Colonic mucosa (tissue), 4 donors: ENCODE measurements at places on chromosomes 4 and X. TPM values are rescaled to one million over a fixed set of nuclear protein-coding genes. Genes with fewer than 3 reads are reported as not detected.

Gene HTN3
- total RNA-seq = not detected

Gene CA5B
- total RNA-seq = 5.7 TPM

Gene PCDH10
- total RNA-seq = 0.37 TPM

Gene CXCR3
- 2.1 TPM for total RNA-seq

- no peaks in the 10 kb centered on the region for H3K36me3 ChIP-seq
- DNase-seq = peak; percentile 92
- no peak overlapping the region for H3K4me3 ChIP-seq
- H3K27me3 ChIP-seq = no peaks in the 10 kb centered on the region
Measured at GRCh38 chr4:184064877-184065276, 152.8 kb downstream of the ENPP6 start.

GRCh38 chr4:94534401-94535312 is 82.9 kb downstream of the PDLIM5 start:
- DNase-seq = no peak
- H3K27ac ChIP-seq = no peak overlapping the region
- H3K36me3 ChIP-seq = no peaks in the 10 kb centered on the region
- no peaks in the 10 kb centered on the region for H3K4me1 ChIP-seq
- H3K27me3 ChIP-seq = no peaks in the 10 kb centered on the region
- H3K4me3 ChIP-seq = no peak overlapping the region

DNA sequence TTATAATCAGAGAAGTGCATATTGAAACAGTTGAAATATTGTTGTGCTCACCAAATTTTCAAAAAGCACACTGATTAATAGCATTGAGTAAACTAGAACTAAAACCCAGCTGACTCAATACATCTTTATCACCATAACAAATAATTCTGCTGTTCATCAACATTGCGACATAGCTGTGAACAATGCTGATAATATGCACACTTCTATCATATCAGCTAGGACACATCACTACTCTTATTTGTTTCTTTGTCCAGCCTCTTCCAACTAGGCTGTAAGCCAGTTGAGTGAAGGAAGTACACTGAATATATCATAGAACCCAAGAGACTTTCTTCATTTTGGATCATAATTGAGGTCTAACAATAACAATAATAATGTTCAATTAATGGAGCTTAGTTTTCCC is 349.7 kb downstream of the IQCM start:
- no peak for DNase-seq
- H3K27me3 ChIP-seq = no peaks in the 10 kb centered on the region
- no peaks in the 10 kb centered on the region for H3K36me3 ChIP-seq

DNA sequence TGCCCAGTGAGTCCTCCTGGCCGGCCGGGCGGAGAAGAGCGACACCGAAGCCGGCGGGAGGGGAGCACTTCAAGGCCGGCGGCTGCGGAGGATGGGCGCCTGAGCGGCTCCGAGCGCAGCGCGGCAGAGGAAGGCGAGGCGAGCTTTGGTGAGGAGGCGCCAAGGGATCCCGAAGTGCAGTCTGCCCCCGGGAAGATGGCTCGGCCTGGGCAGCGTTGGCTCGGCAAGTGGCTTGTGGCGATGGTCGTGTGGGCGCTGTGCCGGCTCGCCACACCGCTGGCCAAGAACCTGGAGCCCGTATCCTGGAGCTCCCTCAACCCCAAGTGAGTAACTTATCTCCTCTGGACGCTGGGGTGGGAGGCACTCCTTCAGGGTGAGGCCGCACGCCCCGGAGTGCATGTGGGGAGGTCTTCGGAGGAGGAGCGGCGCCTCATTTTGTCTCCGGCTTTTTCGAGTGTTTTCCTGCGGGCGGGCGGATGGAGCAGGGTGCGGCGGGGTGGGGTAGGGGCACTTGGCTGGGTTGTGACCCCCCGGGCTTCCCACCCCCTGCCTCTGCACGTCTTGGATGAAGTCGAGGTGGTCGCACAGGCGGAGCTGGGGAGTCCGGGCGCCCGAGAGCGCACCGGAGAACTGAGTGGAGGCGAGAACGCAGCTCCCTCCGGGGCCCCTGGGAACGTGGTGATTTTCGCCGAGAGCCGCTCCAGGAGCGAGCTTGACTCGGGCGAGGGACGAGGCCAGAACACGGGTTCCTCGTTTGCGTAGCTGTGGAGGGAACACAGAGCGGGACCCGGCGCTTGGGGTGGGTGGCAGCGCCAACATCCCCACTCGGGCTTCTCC is 979 bp downstream of the EFNB1 start:
- peak overlapping the region; percentile 74 for H3K27ac ChIP-seq
- H3K36me3 ChIP-seq = no peaks in the 10 kb centered on the region

DNA sequence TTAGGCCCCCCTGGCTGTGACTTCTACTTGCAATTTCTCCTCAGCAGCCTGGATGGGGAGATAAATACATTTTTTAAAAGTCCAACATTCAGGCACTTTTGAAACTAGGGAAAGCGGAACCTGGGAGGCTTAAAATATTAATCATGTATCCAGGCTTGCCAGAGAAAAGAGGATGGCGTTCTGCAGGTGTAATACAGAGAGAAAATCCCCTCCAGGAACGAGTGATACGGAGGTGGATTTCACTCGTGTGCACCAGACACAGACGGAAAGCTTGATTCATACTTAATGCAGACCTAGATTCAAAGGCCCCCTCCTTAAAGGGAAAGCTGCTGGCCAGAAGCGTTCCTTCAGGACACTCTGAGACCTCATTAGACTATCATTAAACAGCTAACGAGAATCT is 354.0 kb upstream of the BOD1L1 start:
- H3K27me3 ChIP-seq = no peaks in the 10 kb centered on the region
- H3K4me1 ChIP-seq = no peaks in the 10 kb centered on the region
- no peak for DNase-seq
- no peaks in the 10 kb centered on the region for H3K36me3 ChIP-seq

- no peaks in the 10 kb centered on the region for H3K27me3 ChIP-seq
- peak overlapping the region; percentile 14 for H3K27ac ChIP-seq
- no peaks in the 10 kb centered on the region for H3K36me3 ChIP-seq
- H3K4me1 ChIP-seq = peaks cover 6% of the 10 kb centered on the region
Measured at GRCh38 chr4:3304831-3305609, 12.2 kb downstream of the RGS12 start.

GRCh38 chr4:95181243-95181995 is 367.4 kb downstream of the UNC5C start:
- no peak for DNase-seq
- H3K27ac ChIP-seq = no peak overlapping the region
- no peaks in the 10 kb centered on the region for H3K27me3 ChIP-seq
- H3K4me3 ChIP-seq = no peak overlapping the region
- H3K36me3 ChIP-seq = no peaks in the 10 kb centered on the region
